ENCODE measurements at places on chromosomes 16 and 17.
A peak's percentile ranks its signal among the peaks of the same experiment; 100 is the strongest.

GRCh38 chr17:72617557-72617956 is 474.9 kb downstream of the SLC39A11 start:
- no peak for DNase-seq

DNA sequence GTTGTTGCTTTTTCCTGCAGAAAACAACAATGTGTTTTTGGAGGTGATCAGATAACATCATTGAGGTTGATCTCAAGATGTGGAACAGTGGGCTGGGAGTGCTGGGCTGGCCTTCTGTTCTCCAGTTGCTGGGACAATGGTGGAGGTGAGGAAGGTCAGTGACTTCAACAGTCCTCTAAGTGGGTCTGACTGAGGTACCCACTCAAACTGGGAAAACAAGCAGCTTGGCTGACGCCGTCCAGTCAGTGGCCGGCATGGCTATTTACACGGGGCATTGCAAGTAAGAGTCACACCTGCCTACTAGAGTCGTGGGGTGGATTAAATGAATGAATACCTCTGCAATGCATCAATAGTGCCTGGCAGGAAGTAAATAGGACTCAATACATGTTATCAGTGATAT is 386.7 kb upstream of the ZFHX3 start:
- no peak for DNase-seq

DNA sequence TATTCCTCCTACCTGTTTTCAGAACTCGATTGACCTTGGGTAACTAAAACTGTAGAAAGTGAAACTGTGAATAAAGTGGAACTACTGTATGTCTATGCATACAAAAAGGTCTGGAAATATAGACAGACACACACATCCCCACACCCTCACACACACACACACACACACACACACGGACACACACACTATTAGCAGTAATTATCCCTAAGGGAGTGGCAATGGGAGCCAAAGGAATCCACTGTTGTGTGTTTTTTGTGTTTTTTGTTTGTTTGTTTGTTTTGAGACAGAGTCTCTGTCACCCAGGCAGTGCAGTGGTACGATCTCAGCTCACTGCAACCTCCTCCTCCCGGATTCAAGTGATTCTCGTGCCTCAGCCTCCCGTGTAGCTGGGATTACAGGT is 26.6 kb upstream of the SRCIN1 start:
- no peak for DNase-seq

GRCh38 chr16:81786321-81786720 is 7.2 kb downstream of the PLCG2 start:
- DNase-seq: no peak

GRCh38 chr16:11307639-11308492 is 26.7 kb upstream of the PRM1 start:
- no peak for DNase-seq

GRCh38 chr16:3625911-3626732 is 14.7 kb upstream of the SLX4 start:
- no peak for DNase-seq

DNA sequence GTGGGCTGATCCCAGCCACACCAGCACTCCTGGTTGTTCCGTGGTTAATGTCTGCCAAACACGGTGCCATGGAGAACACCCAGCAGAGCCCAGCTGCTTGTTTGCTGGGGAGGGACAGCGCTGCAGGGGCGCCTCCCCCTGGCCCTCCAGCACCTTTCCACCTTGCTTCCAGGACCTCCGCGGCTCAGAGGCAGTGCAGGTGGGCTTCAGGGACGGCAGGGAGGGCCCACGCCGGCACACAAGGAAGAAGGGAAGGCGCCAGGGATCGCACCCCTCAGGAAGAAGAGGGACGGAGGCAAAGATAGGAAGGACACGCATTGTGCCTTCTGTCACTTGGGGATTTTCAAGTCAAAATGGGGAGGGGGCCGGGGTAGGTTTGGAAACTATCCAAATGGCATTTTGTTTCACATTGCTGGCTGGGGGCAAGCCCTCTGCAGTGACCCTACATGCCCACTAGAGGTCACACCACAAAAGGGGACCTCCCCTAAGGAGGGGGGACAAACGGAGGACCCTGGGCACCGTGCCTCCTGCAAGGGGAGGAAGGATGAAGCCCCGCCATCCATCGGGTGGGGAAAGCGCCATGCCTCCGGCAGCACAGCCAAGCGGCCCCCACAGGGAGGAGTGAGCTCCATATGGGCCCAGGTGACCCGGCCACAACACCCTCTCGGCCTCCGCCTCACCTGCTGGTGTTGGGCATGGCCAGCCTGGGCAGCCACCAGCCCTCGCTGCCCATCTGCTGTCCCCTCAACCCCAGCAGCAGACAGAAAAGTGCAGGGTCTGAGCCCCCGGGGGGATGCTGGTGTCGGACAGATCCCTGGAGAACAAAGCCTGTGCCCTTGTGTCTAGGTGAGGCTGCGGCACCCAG is 7.5 kb upstream of the C16orf95 start:
- DNase-seq: peak; percentile 42

DNA sequence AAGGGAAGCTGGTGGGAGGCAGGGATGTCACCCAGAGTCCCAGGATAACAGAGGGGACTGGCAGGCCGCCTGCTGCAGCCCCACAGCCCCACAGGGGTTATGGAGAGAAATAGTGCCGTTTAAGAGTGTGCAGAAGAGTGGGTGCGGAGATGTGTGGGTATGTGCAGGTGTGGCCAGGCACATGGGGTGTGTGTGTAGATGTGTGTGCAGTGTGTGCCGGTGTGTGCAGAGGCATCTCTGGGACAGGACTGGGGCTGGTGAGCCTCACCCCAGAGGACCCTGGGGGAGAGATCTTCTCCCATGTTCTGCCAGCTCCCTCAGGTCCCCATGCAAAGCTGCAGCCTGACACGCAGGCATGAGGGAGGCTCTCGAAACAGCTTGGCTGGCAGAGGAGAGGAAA is 157.4 kb downstream of the RBFOX3 start:
- no peak for DNase-seq

- DNase-seq: no peak
Observed at GRCh38 chr17:80779961-80780380, 211.7 kb upstream of the CHMP6 start.
